ENCODE measurements at places on chromosomes 2 and 18. TPM values are rescaled to one million over a fixed set of nuclear protein-coding genes. Genes with fewer than 3 reads are reported as not detected.

The CYP27A1 gene
- polyA plus RNA-seq: 9.9 TPM

The RTP5 gene
- 0.19 TPM for polyA plus RNA-seq

The RGPD4 gene
- polyA plus RNA-seq: not detected

The CD302 gene
- 12.0 TPM for polyA plus RNA-seq

The ATP6V1B1 gene
- 17.0 TPM for polyA plus RNA-seq

The BCL11A gene
- polyA plus RNA-seq: 4.4 TPM

The B4GALT6 gene
- 1.2 TPM for polyA plus RNA-seq

The VWC2L gene
- polyA plus RNA-seq: not detected

The SNORC gene
- polyA plus RNA-seq: 13.2 TPM

The SCG2 gene
- polyA plus RNA-seq: 30.0 TPM

The GPR35 gene
- 4.6 TPM for polyA plus RNA-seq

The POTEC gene
- 0.04 TPM for polyA plus RNA-seq

The SIX3 gene
- polyA plus RNA-seq: 1.7 TPM

The IL36B gene
- not detected for polyA plus RNA-seq

The SPR gene
- polyA plus RNA-seq: 38.8 TPM

The DDX1 gene
- 25.5 TPM for polyA plus RNA-seq

The AMMECR1L gene
- polyA plus RNA-seq: 8.9 TPM

The MBOAT2 gene
- 1.3 TPM for polyA plus RNA-seq

The NRP2 gene
- polyA plus RNA-seq: 0.65 TPM

The CMPK2 gene
- polyA plus RNA-seq: 2.4 TPM

The LOXL3 gene
- 2.0 TPM for polyA plus RNA-seq

The SRD5A2 gene
- not detected for polyA plus RNA-seq

The CACNB4 gene
- polyA plus RNA-seq: 0.34 TPM

The FSHR gene
- polyA plus RNA-seq: not detected

The C2orf72 gene
- 16.1 TPM for polyA plus RNA-seq

The TACR1 gene
- 0.23 TPM for polyA plus RNA-seq

The CRYGC gene
- not detected for polyA plus RNA-seq

The XRCC5 gene
- polyA plus RNA-seq: 29.0 TPM

The COMMD1 gene
- polyA plus RNA-seq: 17.4 TPM

The RPRM gene
- polyA plus RNA-seq: 0.42 TPM

The CFAP53 gene
- 1.2 TPM for polyA plus RNA-seq

The NPHP1 gene
- 9.2 TPM for polyA plus RNA-seq

The FBXO36 gene
- polyA plus RNA-seq: 1.6 TPM

The CPSF3 gene
- 10.6 TPM for polyA plus RNA-seq

The ABCG5 gene
- polyA plus RNA-seq: not detected

The HIBCH gene
- polyA plus RNA-seq: 7.6 TPM

The ACMSD gene
- 3.4 TPM for polyA plus RNA-seq

The DAW1 gene
- not detected for polyA plus RNA-seq

The AQP12B gene
- 217 TPM for polyA plus RNA-seq

The MC5R gene
- not detected for polyA plus RNA-seq

The EML6 gene
- polyA plus RNA-seq: 2.3 TPM

The HYCC2 gene
- 4.2 TPM for polyA plus RNA-seq

The ACTG2 gene
- polyA plus RNA-seq: 9.9 TPM

The GPAT2 gene
- polyA plus RNA-seq: 5.0 TPM

The NFU1 gene
- 40.6 TPM for polyA plus RNA-seq

The SAP130 gene
- 6.8 TPM for polyA plus RNA-seq

The MYL12B gene
- polyA plus RNA-seq: 208 TPM

The SPEG gene
- 21.9 TPM for polyA plus RNA-seq

The INPP5D gene
- 2.2 TPM for polyA plus RNA-seq
